ENCODE measurements at places on chromosomes 5 and 9. TPM values are rescaled to one million over a fixed set of nuclear protein-coding genes. Genes with fewer than 3 reads are reported as not detected.

The EGFLAM gene
- total RNA-seq = not detected

- no peak for DNase-seq
Measured at GRCh38 chr9:33375841-33376321, 26.5 kb downstream of the AQP7 start.

DNA sequence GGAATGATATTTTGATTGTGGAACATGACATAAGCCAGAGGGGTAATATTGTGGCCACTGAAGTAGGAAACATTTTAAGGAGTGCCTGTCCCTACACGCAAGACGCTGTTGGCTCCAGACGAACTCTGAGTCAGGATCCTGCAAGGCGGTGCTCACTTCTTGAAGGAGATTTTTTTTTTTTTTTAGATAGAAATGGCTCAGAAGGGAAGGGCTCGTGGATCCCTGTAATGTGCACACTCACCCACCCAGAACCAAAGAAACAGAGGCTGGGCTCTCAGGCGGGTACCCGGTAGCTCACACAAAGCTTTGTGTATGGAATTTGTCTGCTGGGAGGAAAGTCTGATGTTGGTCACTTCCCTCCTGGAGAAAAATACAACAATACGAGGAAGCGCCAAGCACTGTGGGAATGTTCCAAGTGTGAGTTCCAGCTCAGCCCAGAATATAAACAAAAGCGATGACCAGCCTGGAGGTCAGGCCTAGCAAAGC is 25.7 kb downstream of the RAPGEF1 start:
- no peak for DNase-seq

GRCh38 chr5:139664086-139664693 is 16.0 kb downstream of the CXXC5 start:
- no peak for DNase-seq

DNA sequence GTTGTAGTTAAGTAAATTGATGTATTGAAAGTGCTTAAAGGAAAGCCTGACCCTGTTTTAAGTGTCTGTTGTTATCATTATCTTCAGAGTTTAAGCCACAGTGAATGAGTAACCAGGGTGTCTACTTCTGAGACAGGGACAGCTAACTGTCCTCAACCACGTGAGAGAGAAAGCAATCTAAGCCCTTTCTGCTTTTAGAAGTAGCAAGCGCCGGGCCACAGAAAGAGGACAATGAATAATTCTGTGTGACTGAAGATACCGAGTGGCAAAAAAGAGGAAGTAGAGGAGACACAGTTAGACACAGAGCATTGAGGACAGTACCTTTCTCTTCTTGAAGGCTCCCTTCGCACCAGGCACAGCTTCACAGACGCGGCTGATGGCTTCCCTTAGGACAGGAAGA is 86.3 kb downstream of the S1PR3 start:
- no peak for DNase-seq

- DNase-seq = no peak
Measured at GRCh38 chr5:159817262-159818029, 98.8 kb upstream of the ADRA1B start.

- no peak for DNase-seq
Measured at GRCh38 chr9:95089257-95090022, 228.1 kb downstream of the FANCC start.

GRCh38 chr5:172772112-172772906 is 1.3 kb upstream of the DUSP1 start:
- peak; percentile 86 for DNase-seq

Measured in activated CD4-positive, alpha-beta memory T cell treated with anti-CD3 and anti-CD28 coated beads for 36 hours (primary cell).